ENCODE measurements at places on chromosomes 11 and 22. TPM values are rescaled to one million over a fixed set of nuclear protein-coding genes. Genes with fewer than 3 reads are reported as not detected.
A peak's percentile ranks its signal among the peaks of the same experiment; 100 is the strongest.

- no peaks in the 10 kb centered on the region for H3K36me3 ChIP-seq
- no peak overlapping the region for H3K27ac ChIP-seq
- no peak for DNase-seq
- no peaks in the 10 kb centered on the region for H3K27me3 ChIP-seq
Observed at GRCh38 chr22:45680932-45681700, 9.5 kb downstream of the ATXN10 start.

DNA sequence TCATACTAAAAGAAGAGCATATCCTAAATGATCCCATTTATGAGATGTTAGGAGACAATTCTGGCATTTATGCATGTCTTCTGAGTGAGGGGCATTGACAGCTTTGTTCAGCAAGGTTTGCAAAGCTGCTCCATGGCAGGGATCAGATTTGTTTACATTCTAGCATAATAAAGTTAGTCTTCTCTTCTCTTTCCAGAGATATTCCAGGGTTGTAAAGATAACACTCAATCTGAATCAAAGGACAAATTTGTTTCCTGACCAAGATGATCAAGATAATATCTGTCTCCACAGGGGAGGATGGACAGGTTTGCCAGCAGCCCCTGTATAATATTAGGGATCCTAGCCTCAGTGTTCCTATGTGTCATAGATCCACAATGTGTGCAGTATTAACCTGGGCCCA lies 77.5 kb upstream of the ZC3H12C start:
- no peaks in the 10 kb centered on the region for H3K4me1 ChIP-seq
- no peak overlapping the region for H3K27ac ChIP-seq
- H3K36me3 ChIP-seq: no peaks in the 10 kb centered on the region

DNA sequence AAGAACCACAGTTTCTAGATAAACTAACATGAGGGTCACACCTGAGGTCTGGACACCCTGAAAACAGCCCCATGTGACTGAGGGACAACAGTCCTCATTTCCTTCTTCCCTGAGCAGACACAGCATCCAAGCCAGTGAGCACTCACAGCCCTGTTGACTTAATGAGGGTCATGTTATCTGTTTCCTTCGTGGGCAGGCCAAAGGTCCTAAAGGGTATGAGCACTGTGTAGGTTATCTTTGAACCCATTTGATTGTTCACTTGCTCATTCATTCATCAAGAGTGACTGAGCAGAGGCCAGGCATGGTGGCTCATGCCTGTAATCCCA lies 170.7 kb upstream of the B3GAT1 start:
- no peaks in the 10 kb centered on the region for H3K27me3 ChIP-seq
- no peak for DNase-seq
- peaks cover 4% of the 10 kb centered on the region for H3K4me1 ChIP-seq
- no peak overlapping the region for H3K27ac ChIP-seq

DNA sequence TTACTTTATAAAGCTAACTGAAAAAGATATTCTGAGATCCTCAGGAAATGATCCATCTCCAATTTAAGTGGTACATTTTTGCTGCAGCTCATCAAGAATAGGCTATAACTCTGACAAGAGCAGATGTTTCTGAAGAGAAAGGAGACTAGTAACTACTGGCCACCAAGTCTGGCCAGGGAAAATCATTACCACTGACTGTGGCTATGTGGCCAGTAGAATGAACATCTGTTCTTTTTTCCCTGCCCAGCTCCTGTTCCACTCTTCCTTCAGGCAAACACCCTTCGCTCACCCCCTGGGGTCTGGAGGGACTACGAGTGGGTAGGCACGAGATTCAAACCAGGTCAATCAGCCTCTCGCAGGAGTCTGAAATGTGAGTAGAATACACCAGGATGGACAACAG lies 23.9 kb downstream of the TMEM123 start:
- H3K27ac ChIP-seq: peak overlapping the region; percentile 31
- no peaks in the 10 kb centered on the region for H3K27me3 ChIP-seq
- no peaks in the 10 kb centered on the region for H3K36me3 ChIP-seq

- H3K4me1 ChIP-seq: no peaks in the 10 kb centered on the region
- no peak overlapping the region for H3K4me3 ChIP-seq
- H3K27me3 ChIP-seq: no peaks in the 10 kb centered on the region
- no peak for DNase-seq
- H3K27ac ChIP-seq: no peak overlapping the region
Observed at GRCh38 chr11:36094164-36094563, 150.3 kb downstream of the LDLRAD3 start.

DNA sequence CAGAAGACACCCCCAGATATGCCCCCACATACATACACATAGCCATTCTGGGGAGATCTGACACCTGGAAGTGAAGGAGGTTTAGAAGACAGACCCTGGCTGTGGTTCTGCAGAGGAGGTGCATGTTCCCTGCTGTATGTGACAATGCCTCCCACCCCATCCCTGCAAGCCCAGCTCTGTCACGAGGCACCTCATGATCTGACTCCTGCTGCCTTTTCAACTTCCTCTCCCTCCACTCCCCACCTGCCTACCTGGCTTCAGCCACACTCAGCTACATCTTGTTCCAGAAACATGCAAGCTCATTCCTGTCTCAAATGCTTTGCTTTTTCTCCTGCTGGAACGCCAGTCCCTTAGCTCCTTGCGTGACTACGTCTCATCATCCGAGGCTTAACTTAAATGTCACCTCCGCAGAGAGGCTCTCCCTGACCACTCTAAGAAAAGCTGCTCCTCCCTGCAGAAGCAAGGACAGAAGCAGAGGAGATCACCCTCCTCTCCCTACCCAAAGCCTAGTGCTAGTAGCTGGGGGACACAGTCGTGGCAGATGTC lies 114.5 kb downstream of the FEZ1 start:
- DNase-seq: no peak
- no peaks in the 10 kb centered on the region for H3K27me3 ChIP-seq
- H3K36me3 ChIP-seq: no peaks in the 10 kb centered on the region
- no peak overlapping the region for H3K27ac ChIP-seq
- no peak overlapping the region for H3K4me3 ChIP-seq

- DNase-seq: no peak
- no peak overlapping the region for H3K4me3 ChIP-seq
- H3K27me3 ChIP-seq: no peaks in the 10 kb centered on the region
- no peaks in the 10 kb centered on the region for H3K36me3 ChIP-seq
Observed at GRCh38 chr11:130397780-130398179, 30.6 kb downstream of the ADAMTS8 start.

DNA sequence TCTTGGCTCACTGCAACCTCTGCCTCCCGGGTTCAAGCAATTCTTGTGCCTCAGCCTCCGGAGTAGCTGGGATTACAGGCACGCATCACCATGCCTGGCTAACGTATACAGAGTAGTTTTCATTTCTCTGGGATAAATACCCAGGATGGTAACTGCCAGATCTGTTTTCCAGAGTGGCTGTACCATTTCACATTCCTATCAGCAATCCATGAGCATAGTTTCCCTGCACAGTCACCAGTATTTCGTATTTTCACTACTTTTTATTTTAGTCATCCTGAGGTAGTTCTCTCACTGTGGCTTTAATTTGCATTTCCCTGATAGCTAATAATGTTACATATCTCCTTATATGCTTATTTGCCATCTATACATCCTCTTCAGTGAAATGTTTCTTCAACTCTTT lies 11.0 kb upstream of the SCARF2 start:
- no peak for DNase-seq
- H3K36me3 ChIP-seq: no peaks in the 10 kb centered on the region
- H3K27me3 ChIP-seq: no peaks in the 10 kb centered on the region
- H3K27ac ChIP-seq: no peak overlapping the region

GRCh38 chr11:75205564-75206020 lies 35.0 kb upstream of the TPBGL start:
- H3K27me3 ChIP-seq: no peaks in the 10 kb centered on the region
- no peak overlapping the region for H3K4me3 ChIP-seq
- H3K4me1 ChIP-seq: no peaks in the 10 kb centered on the region

GNG3 gene
- total RNA-seq: not detected

GLYATL2 gene
- not detected for total RNA-seq

HORMAD2 gene
- 0.23 TPM for total RNA-seq

FGF4 gene
- not detected for total RNA-seq

RFPL2 gene
- 1.1 TPM for total RNA-seq

C22orf42 gene
- not detected for total RNA-seq

All from naive thymus-derived CD4-positive, alpha-beta T cell (primary cell).